Cortex of kidney (tissue), 1 donor: ENCODE measurements at places on chromosomes 1 and 21.

GRCh38 chr1:71295350-71295749 lies 214.5 kb upstream of the ZRANB2 start:
- DNase-seq, result no peak

- DNase-seq, result no peak
These were observed 141.6 kb upstream of the KLHDC7A start for GRCh38 chr1:18339161-18339560.

- DNase-seq, result no peak
These were observed 4.0 kb downstream of the HCRTR1 start for GRCh38 chr1:31621498-31621820.

- DNase-seq, result no peak
These were observed 21.3 kb downstream of the A3GALT2 start for GRCh38 chr1:33299461-33300155.

DNA sequence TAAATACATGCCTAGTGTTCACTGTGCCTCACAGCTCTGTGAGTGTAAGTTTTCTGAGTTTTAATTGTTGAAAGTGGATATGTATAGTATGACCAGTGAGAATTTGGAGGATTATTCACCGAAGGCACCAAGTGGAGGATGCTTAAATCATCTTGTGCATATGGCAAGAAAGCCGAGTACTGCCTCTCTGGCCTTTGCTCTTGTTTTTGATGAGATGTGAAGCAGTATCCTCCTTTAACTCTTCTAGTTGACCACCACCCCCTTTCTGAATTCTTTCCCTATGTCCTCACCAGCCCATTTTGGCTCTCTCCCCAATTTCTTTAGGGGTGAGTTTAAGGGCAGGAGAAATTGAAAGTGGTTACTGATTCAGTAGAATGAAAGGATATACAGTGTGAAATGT lies 130.4 kb downstream of the SYT2 start:
- DNase-seq, result no peak

GRCh38 chr21:22691658-22692057 lies 1693.4 kb downstream of the NCAM2 start:
- DNase-seq, result no peak

GRCh38 chr1:83996621-83997020 lies 2.3 kb downstream of the TTLL7 start:
- no peak for DNase-seq

- no peak for DNase-seq
These were observed 84.7 kb downstream of the NOTCH2 start for GRCh38 chr1:119984771-119985170.

GRCh38 chr1:30048905-30049304 lies 674.5 kb downstream of the MATN1 start:
- no peak for DNase-seq

DNA sequence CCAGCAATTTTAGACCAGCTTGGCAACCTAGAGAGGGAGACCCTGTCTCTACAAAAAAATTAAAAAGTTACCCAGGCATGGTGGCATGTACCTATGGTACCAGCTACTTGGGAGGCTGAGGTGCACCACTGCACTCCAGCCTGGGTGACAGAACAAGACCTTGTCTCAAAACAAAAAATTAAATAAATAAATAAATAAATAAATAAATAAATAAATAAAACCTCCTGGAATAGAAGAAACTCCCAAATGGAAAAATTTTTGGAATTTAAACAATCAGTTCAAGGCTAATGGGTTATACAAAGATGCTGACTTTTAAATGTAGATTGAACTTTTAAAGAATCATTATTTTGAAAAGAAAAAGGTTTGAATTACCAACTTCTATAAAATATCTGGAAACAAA lies 22.2 kb downstream of the UBR4 start:
- DNase-seq, result no peak

- DNase-seq, result no peak
These were observed 28.2 kb upstream of the CLSTN1 start for GRCh38 chr1:9852004-9852403.

DNA sequence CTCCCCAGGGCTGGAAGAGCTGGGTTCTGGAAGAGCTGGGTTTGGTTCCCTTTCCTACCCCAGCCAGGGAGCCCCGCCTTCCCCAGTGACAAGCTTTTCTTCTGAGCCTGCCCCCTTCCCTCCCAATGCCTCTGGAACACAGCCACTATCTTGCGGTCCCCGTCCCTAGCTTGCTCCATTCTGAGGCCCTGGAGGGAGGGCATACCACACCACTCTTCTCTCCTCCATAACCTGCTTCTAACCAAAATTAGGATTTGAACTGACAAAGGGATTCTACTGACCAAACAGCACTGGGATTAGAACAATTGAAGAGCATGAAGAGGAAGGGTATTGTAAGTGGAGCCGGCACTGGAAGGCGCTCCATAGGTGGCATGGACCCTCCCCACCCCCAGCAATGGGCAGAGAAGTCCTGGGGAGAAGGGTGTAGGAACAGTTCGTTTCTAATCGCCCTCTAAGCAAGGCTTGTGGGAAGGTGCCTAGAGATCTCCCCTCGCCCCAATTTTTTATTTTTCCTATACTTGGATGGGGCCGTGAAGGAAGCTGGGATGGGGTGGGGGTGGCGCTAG lies 690 bp downstream of the C1orf216 start:
- DNase-seq, result no peak

DNA sequence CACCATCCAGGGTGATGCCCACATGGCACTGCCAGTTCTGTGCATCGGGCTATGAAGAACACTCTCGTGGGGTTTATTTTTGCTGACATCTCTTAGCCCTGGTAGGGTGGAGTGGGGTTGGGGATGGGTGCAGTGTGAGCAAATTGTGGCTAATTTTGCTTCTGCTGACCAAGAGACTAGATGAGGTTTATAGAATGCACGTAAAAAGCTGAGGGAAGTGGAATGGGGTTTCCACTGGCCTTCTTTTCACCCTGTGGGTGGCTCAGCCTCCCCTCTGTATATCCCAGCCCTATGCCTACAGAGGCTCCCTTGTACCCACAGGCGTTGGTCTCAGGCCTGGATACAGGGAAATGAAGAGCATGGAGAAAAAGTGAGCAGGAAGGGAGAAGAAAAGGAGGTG lies 44.1 kb upstream of the RAB4A start:
- no peak for DNase-seq

GRCh38 chr1:197145446-197146024 lies 934 bp downstream of the ASPM start:
- no peak for DNase-seq

GRCh38 chr1:150969626-150970025 lies 5.0 kb downstream of the CERS2 start:
- no peak for DNase-seq

GRCh38 chr1:95207223-95207935 lies 26.6 kb upstream of the RWDD3 start:
- DNase-seq, result no peak

DNA sequence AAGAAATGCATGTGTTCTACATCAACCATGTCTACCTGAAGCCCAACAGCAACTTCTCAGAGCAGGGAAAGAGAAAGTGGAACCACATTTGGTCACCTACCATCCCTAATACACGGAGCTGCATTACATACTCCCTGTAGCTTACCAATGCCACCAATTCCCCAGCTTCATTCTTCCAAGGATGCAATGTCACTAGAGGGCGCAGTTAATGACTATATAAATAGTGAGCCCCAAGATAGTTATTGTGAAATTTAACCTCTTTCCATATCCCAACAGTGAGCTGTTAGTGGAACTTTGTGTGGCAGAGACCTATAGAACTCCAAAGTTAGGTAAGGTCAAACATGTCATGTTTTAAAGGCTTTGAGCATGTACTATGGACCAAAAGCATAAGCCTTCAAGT lies 618.3 kb downstream of the SMYD3 start:
- no peak for DNase-seq
